Mesenteric fat pad (tissue), 1 donor: ENCODE measurements at places on chromosomes 13 and 19. TPM values are rescaled to one million over a fixed set of nuclear protein-coding genes. Genes with fewer than 3 reads are reported as not detected.

Gene BCL3
- total RNA-seq, result 73.8 TPM

Gene SLC15A1
- total RNA-seq, result 0.45 TPM

Gene CCDC70
- total RNA-seq, result not detected

DNA sequence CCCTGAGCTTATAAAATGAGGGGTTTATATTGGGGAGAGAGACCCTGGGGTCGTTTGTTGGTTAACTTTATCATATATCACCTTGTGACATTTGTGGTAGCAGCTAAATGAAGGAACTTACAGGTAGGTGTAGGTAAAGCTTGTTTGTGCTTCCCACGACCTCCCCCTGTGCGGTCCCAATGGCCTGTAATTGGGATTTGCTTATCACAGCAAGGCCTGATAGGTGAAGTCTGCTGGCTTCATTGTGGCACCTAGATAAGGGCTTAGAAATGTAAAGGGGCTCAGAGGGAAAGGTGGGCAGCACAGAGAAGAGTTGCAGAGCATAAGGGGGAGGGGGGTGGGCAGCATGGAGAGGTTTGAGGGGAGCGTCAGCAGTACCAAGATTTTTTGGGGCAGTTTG lies 35.5 kb upstream of the MLNR start:
- DNase-seq, result no peak

DNA sequence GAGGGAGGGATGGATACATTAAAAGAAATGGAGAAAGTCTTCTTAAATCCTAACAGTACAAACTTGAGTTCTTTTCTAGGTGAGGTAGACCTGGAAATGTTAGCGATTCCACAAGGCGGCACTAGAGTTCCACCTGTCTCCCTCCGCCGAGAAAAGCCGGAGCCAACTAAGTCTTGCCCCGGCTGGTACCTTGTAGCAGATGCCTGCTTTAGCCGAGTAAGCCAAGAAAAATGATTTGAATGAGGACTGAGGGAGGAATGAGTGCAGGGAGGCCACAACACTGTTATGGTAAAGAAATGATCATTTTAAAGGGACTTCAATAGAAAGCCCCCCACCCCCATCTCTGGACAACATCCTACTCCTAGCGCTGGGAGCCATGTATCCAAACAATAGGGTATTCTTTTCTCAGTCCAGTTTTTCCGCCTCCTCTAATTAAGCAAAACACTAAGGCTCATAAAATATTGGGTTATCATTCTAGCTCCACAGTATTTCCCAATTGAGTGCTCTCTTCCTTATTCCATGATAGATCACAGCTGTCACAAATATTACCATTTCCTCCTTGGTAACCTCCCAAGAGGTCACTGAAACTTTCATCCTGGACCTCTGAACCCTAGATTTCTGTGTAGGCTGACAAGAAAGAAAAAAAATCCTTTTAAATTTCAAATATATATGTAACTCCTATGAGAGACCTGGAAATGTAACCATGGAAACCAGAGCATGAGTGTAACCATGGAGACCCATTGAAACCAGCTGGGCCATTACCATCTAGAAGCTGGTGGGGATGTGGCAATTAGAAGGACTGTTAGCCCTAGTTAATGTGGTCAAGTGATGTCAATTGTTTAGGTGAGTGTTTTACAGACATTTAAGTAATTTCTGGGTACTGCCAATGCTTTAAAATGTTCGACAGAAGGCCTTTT lies 58.3 kb downstream of the GPALPP1 start:
- no peak for DNase-seq

DNA sequence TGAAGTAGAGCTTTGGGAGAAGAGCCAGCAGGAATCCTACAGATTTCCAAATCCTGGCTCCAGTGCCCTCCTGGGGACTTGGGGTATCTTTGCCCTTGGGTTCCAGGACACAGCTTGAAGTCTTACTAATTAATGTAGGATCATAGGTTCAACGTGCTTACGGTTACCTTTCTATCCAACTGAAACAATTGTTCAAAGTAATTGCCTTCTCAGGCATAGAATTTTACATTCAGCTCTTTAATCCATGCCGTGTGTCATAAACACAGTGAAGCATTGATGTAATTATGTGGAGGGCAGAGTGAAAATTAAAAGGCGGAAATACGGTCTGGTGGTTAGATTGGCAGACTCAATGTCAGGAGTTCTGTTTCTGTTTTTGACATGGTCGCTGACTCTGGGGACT lies 170.4 kb downstream of the COG6 start:
- DNase-seq, result no peak

DNA sequence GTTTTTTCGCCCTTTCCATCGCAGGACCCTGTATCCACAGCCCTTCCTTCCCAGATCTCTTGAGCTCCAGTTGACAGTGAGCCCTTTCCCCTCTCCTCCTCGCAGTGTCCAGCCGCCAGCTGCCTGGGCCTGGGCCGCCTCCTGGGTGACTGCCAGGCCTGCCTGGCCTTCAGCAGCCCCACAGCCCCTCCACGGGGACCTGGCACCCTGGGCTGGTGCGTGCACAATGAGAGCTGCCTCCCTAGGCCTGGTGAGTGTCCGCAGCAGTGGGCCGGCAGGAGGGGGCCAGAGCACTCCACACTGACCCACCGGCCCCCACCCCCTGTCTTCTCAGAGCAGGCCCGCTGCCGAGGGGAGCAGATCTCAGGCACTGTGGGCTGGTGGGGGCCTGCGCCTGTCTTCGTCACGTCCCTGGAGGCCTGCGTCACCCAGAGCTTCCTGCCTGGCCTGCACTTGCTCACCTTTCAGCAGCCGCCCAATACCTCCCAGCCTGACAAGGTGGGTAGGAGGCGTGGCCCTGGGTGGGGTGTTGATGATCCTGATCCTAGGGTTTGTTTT lies 19.0 kb downstream of the MEGF8 start:
- DNase-seq, result no peak
